CD4-positive, alpha-beta T cell treated with Interferon alpha-2 for 1 hour (primary cell): ENCODE measurements at places on chromosomes 6 and 20.
A peak's percentile ranks its signal among the peaks of the same experiment; 100 is the strongest.

DNA sequence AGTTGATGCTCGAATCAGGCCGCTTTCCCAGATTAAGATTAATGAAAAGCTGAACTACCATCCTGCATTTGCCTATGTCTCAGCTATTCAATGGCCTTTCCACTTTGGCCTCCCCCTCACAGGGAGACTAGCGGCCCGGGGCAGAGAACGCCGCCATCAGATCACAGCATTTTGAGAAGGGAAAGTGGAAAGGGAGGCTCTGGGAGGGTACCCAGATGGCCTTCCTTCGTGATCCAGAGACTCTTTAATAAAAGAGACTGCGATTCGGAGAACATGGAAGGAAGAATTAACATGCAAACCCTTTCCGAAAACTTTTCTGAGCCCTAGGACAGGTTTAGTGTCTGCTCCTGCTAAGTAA lies 533 bp downstream of the MRPS18A start:
- no peak for DNase-seq

DNA sequence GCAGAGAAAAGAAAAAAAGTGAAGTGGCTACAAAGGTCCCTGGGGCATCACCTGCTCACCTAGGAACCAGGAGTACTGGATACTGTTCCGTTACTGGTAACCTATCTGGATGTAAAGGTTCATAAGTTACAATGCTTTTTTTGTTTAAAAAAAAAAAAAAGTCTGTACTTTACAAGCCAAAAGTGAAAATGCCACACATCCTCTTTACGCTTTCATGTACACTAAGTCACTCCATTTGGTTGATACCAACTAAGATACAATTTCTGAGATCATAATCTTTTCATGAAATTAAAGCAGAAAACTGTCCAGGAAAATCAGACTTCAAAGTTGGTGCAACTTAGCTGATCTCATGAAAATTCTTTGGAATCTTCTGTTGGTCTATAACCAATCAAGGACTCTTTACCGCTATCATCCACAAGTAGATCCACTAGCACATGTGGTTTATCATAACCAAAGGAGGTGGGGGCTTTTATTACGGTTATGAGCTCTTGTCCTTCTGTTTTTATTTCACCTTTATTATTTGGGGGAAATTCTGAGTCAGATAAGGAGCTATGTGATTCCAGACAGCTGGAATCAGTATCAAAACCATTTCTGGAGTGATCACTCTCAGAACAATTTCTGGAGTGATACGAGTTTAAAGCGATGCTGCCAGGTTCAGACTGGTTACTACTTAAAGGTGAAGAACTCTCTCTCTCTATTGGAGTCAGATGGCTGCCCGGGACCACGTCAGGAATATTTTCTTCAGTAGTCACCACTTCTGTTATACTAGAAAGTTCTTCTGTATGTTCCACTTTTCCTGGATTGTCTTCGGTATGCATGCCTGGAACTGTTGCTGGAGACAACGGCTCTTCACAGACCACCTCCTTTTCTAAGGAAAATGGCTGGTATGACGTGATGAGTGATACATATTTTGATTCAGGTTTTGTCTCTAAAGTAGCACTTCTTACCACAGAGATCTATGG lies 21.2 kb downstream of the IFNGR1 start:
- DNase-seq = no peak

- peak; percentile 17 for DNase-seq
Observed at GRCh38 chr20:48717095-48717672, 110.6 kb downstream of the PREX1 start.

DNA sequence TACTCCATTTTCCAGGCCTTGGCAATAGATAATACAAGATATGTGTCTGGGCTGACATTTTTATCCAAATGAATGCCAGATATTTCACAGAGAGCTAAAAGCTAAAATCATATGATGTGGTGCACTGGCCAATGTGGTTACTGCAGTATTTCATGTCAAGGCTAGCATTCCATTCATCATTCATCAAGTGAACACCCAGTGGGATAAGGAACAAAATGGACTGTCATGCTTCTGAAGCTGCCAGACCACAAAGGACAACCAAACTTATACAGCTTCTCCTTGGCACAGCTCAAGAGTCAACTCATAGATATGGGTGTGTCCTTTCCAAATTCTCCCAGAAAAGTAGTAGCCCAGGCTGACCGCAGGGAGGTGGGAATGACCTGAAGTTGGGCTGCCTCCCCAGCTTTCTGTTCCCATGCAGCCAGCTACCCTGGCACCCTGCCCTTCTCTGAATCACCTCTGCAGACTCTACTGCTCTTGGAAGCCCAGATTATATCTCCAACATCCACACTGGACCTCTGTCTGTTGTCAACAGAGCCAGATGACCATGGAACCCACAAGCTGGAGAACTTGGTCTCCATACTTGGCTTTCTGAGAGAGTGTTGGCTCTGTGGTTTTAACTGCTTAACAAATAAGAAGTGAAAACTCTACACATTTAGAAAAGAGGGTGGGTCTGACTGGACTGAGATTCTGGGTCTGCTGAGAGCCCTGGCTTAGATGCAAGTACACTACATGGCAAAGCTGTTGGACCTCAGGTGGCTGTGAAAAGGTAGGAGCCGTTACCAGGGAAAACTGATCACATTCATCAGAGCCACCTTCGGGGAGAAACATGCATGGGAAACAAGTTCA lies 122.8 kb downstream of the ALDH8A1 start:
- DNase-seq = no peak

- DNase-seq = no peak
Observed at GRCh38 chr20:4135385-4136077, 120.2 kb upstream of the RNF24 start.
